ENCODE measurements at places on chromosomes 12 and 14. TPM values are rescaled to one million over a fixed set of nuclear protein-coding genes. Genes with fewer than 3 reads are reported as not detected.

Gene HSPB8
- total RNA-seq = 8.7 TPM

Gene NYNRIN
- total RNA-seq = 10.5 TPM

Gene NRXN3
- total RNA-seq = 0.04 TPM

Gene LMNTD1
- total RNA-seq = not detected

Gene VTI1B
- total RNA-seq = 49.3 TPM

Gene PMEL
- total RNA-seq = 0.33 TPM
